ENCODE measurements at places on chromosomes 4 and X.

DNA sequence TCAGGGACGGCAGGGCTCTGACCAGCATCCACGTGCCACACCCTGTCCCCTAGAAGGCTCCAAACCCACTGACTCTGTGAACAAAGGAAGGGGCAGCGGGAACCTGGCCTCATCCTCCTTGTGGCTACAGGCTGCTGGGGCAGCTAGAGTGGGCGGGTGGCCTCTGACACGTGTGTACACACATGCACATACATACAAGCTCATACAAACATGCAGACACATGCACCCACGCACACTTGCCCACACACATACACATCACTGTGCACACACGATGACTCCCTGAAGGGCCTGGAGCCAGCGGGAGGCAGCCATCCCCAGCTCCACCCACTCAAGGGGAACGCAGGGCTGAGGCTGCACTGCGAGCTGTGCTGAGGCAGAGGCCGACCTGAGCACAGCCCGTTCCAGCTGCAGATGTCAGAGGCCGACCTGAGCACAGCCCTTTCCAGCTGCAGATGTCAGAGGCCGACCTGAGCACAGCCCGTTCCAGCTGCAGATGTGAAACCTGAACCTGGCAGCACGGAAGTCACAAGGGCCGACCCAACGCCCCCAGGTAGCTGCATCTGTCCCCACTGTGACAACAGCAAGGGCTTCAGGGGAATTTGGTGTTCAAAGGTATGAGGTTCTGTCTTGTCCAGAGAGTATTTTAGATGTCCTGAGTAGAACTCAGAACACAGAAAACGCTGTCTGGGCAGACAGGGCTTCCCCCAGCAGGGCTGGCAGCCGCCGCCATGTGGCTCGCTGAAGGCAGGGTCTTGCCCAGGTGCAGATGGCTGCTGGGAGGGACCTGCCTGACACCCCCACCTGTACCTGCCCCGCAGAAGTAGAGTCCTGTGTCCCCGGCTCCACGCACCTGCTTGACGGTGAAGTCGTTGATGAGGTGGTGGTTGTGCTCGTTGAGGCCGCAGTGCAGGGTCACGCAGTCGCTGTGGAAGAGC is 33.5 kb downstream of the CTBP1 start:
- DNase-seq = no peak

DNA sequence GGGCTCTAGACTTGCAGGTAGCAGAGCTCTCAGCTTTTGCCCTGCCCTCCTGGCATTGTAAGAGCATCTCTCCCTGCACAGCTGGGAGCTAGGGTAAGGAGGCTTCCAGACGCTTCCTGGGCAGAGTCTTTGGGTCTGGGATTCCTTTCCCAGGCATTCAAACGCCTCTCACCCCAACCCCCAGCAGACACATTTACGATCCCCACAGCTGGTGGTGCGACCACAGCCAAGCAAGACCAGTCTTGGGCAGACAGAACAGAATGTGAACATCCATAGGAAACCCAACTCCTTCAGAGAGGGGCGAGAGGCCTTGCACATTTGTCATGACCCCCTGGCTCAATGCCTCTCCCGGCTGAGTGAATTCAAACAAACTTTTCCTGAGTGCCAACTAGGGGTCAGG is 38.1 kb upstream of the CD99L2 start:
- no peak for DNase-seq

DNA sequence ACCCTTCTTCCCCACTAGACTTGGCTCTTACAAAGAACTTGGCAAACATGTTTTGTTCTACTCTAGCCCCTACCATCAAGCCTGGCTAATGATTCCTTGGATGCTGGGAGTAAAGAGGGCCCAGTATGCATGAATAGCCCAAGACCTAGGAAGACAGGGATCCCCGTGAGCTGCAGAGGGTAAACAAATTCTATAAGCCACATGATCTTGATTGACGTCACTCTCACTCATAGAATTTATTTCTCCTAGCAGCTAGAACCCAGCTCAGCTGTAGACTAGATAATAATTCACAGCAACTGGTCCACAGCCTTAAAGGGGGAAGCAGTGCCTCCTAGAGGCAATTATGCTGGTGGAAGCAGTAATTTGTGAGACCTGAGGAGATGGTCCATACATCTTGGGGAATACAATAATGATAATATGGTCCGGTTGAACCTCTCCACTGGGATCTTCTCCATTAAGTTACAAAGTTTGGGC is 16.1 kb upstream of the USO1 start:
- DNase-seq = no peak

- no peak for DNase-seq
Measured at GRCh38 chr4:109040441-109040840, 262.0 kb downstream of the COL25A1 start.

DNA sequence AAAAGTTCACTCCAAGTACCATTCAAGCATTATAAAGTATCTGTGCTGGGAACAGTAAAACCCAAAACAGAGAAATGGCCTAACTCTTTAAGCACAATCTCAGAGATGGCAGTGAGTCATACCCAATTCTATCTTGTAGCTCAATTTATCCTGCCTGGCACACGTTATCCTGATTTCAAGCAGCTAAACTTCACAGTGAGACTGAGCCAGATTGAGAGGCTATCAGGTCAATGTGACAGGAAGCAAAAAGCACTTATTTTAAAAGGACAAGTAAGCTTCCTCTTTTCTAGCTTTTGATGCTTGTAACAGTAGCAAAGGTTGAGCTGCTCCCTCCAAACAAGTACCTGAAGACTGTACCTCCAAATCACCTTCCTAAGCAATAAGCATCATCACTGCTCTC is 324.9 kb downstream of the NAF1 start:
- no peak for DNase-seq

- DNase-seq = no peak
Measured at GRCh38 chr4:1166509-1167243, 5.7 kb downstream of the SPON2 start.

DNA sequence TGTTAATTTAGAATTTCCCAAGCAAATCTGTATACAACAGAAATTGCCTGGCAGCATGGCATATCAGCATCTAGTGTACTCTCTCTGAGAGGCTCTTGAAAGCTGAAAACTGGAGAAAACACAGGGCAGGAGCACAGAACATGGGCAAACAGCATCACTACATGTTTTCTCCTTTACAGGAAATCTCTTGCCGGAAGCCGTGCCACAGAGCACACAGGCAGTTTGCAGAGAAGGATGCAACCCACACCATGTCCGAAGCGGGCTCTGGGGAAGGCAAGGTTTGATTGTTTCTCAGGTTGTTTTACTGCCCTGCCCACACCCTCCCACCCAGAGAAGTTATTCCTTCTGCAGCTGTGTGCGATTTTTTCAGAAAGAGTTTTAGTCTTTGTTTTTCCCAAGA is 41.1 kb upstream of the FAM9C start:
- no peak for DNase-seq

DNA sequence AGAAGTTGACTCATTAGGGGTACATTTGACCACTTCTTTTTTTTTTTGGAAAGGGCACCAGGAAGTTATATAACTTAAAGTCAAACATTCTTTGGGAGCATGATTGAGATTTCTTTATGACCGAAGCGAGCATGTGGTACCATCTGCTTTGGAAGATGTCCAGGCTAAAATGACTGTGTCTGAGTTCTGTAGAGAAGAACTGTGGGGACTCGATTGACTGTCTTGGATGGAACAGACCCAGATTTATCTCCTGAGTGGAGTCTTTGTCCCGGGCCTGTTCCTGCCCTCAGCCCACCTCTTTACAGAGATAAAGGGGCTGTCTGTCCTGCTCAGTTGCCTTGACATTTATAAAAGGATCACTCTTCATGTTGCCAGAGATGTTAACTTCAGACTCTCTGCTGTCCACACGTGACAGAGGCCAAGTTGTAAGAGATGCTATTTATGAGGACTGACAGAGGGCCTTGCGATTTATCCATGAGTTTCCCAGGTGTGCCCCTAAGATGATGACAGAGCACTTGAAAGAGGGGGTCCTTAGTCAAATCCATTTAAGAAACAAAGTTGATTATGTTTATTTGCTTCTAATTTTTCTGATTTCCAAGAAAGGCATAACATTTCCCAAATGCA is 16.8 kb downstream of the SMIM20 start:
- no peak for DNase-seq

DNA sequence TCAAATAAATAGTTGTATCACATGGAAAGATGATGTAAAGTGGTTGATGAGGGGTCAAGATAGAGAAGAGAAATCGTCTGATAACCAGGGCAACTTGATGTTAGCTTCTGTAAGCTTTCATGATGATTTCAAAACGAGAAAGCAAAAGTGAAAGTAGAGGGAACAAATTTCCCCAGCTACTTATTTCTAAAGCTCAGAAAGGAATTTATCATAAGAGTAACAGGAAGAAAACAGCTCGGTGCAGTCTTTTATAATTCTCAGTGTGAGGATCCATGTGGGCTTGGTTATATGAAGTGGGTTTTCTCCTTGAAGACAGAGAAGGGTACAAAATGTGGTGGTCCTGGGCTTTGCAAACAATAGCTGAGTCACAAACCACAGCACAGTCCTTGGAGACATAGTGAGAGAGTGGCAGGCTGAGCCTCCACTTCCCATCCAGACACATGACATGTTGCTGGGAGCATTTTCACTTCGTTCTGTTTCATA is 32.1 kb upstream of the GLRA2 start:
- DNase-seq = no peak

DNA sequence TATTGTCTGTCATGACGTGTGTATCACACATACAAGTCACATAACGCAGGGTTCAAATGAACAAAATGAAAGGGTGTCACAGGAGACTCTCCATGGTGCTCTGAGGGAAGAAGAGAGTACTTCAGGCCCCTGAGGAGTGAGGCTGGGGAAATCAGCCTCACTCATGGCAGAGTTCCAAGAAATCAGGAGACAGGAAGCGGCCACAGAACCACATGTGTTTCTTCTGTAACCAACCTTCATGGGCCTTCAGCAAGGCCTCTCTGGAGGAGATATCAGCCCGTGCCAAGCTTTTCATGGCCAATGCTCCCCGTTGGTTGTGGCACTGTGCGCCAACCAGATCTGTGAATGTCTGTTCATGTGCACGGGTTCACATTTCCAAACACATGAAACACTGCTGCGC is 76.0 kb downstream of the NAT8L start:
- DNase-seq = no peak

DNA sequence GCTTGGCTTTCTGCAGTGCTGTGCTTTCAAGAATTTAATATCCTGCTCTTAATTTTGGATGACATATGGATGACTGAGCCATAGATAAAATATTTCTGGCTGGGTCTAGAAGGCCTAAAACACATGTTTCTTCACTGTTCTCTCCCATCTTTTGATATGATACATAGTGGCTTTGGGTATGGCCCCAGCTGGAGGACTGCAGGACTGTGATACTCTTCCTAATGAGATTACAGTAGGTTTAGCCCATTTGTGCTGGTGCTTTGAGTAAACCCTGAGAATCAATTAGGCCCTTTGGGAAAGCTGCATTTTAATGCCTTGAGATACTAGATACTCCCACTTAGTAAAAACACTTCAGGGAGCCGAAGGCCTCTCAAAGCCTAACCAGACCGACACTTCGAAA is 38.0 kb downstream of the KIT start:
- DNase-seq = no peak

- no peak for DNase-seq
Measured at GRCh38 chrX:130097507-130098209, 12.6 kb downstream of the ELF4 start.

- no peak for DNase-seq
Measured at GRCh38 chrX:53481093-53481492, 46.9 kb upstream of the HSD17B10 start.

- no peak for DNase-seq
Measured at GRCh38 chrX:13430136-13430827, 110.4 kb upstream of the ATXN3L start.

Measured in NCI-H1930 (cell line).